ENCODE measurements at places on chromosomes 4 and X.

DNA sequence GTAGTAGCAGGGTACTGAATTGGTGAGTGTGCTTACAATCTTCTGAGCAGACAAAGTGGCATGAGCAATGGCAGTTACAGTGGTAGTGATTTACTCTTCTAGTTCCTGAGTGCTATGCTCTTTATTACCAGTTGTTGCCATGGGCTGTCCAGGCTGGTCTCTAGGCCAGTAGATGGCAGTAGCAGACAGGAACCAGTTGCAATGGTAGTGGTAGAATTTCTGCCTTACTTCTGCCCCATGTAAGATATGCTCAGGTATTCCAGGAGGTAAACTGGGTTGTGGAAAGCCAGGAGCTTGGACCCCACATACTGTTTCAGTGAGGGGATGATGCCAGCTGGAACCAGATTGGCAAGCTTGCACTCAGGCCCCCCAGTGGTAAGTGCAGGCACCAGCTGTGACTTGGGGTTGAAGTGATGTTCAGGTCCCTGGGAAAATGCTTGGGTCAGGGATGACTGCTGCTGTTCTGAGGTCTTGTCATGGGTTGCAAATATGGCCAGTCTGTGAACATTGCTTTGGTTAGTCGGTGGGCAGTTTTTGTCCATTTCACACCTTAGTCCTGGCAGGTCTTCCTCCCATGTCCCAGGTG, 63.0 kb upstream of the ZXDB start:
- no peak for DNase-seq

- no peak for DNase-seq
Measured at GRCh38 chr4:28221536-28221935, 1360.9 kb downstream of the STIM2 start.

DNA sequence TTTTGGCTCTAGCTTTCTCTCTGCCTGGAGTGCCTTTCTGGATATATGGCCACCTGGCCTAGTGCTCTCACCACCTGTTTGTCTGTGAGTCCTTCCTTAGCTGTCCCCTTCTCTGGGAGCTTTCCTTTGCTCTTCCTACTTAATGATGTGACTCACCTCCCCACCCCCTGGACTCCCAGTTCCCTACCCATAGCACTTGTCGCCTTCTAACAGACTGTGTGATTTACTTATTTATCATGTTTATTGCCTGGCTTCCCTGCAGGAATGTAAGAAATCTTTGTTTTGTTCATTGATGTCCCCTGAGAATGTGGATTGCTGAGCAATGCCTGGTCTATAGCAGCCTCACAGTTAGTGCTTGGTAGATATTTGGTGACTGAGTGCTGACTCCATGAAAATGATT, 18.9 kb downstream of the ADD1 start:
- no peak for DNase-seq

DNA sequence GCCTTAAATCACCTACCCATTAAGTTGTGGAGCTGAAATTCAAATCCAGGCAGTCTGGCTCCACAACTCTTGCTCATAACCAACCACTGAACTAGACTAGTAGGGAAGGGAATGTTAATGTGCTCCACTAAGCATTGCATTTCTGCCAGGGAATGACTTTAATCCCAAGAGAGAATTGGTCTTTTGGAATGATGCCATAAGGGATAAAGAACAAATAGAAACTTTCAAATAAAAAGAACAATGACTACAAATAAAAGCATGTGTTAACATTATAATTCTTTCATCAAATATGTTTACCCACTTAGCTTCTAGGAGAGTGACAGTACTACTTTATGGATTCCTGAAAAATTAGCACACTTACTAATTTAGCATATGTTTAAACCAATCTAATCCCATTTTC, 905.9 kb downstream of the CENPC start:
- peak; percentile 2 for DNase-seq

GRCh38 chr4:3201718-3202702, 46.9 kb upstream of the MSANTD1 start:
- DNase-seq: no peak

GRCh38 chr4:1759170-1759817, 33.8 kb upstream of the FGFR3 start:
- DNase-seq: no peak

DNA sequence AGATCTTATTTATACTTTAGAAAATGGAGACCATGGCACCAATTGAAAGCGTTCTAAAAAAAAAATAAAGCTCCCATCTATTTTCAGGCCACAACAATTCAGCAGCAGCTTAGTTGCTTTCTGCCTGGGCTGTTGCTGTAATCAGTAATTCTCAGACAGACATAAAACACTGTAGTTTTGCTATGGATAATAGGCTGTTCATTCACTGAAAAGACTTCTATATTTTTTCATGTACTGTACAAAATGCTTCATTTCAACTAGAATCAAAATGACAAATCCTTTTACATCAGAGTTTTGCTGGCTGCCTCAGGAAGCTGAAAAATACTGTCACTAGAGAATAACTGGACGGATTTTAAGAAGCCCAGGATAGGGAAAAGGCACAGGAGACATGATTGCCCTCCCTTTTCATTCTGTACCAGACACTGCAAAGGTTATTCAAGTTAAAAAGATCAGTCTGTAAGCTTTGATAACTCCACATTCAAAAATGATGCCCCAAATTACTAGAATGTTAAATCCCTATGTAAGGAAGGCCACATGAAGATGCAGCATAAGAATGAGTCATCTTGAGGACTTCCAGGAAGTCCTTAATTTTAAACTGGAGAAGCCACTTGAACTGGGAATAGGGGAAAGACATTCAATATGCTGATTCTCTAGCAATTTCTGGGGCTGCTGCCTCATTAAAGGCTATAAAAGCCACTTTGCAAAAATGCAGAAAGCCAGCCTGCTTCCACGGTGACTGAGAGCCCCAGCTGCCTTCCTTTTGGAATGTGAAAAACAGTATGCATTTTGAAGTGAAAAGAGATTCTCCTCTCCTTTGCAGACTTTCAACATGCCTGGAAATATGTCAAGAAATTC, 403.2 kb upstream of the RASGEF1B start:
- DNase-seq: no peak

- DNase-seq: no peak
Measured at GRCh38 chr4:15132739-15133138, 130.5 kb downstream of the CPEB2 start.

DNA sequence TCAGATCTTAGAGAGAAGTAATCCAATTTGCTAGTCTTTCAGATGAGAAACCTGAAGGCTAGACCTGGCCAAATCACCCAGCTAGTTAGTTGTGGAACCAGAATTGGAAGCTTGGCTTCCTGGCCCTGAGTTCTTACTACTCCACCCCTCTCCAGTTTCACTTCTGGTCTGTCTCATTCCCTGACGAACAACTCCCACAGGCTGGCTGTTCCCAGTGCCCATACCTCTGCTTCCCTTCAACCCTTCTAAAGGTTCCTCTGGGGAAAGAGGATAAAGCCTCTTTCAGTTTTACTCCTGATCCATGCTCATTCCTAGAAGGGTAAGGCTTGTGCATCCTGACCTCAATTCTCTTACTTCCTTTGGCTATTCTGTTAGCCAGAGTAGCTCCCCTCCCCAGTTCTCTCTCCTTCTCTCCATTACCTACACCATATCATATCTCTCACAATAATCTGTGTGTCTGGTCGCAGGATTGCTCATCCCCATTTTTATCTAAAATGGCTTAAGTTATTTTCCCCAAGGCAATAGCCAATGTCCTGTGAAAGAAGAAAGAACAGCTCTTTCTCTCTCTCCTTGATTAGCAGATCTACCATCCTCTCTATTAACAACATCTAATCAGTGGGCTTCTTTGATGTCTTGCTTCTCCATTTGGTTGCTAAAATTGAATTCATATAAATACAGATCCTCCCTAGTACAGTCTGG, 155.0 kb upstream of the MAOA start:
- no peak for DNase-seq

- DNase-seq: no peak
Measured at GRCh38 chrX:106397788-106398538, 213.8 kb upstream of the RADX start.

All from HS-5 (cell line).